Hematopoietic multipotent progenitor cell (in vitro differentiated cells): ENCODE measurements at places on chromosomes 12 and 14. TPM values are rescaled to one million over a fixed set of nuclear protein-coding genes. Genes with fewer than 3 reads are reported as not detected.
A peak's percentile ranks its signal among the peaks of the same experiment; 100 is the strongest.

Gene KCNH3
- total RNA-seq = 2.2 TPM

DNA sequence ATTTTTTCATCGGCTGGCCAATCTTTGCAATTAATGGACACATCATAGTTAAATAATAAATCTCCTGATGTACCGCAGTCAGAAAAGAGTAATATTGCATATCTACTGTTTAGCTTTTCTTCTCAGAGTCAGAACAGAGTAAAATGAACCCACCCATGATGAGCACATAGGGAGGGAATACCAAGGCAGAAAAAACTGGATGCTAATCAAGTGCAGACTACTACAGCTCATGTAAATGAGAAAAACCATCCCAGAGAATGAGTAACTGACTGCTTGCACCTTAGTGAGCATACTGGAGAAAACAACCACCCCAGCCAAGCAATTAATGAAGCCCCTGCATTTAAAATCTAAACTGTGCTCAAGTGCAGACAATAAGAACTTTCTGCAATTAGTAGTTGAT, 483.7 kb downstream of the MDGA2 start:
- no peak for DNase-seq

GRCh38 chr14:104116288-104116755, 22.1 kb upstream of the KIF26A start:
- DNase-seq = peak; percentile 44

GRCh38 chr14:79587875-79588274, 623.4 kb downstream of the DIO2 start:
- DNase-seq = no peak

- DNase-seq = no peak
These were observed 74.1 kb upstream of the SLC38A2 start for GRCh38 chr12:46446645-46447044.

DNA sequence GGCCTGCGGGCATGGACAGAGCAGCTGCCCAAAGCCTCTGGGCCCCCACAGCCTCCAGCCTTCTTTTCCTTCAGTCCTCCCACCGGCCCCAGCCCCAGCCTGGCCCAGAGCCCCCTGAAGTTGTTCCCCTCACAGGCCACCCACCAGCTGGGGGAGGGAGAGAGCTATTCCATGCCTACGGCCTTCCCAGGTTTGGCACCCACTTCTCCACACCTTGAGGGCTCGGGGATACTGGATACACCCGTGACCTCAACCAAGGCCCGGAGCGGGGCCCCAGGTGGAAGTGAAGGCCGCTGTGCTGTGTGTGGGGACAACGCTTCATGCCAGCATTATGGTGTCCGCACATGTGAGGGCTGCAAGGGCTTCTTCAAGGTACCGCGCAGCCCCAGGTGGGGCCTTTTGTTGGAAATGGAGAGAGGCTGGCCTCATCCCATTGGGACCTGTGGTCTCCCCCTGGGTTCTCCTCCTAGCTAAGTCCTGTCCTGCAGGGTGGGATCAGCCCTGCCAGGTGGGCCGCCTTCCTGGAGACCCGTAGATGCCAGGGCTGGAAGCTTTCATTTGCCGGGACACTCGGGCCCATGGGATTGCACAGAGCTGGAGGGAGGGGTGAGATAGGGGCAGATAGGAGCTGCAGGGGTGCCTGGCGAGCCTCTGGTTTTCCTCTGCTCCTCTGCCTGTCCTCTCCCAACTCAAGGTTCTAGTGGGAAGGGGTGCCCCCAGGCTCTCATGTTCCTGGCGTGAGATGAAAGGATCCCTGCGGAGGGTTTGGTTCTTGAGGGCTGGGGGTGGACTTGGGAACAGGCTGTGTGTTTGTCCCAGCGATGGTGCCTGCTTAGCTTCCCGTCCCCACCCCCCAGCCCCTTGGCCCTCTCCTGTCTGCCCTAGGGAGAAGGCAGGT, 3.8 kb downstream of the NR4A1 start:
- DNase-seq = no peak

GRCh38 chr14:81638656-81639280, 105.1 kb upstream of the SEL1L start:
- DNase-seq = no peak

GRCh38 chr14:21822109-21822508, 148.5 kb upstream of the OR4E1 start:
- DNase-seq = no peak

GRCh38 chr14:32620724-32621123, 291.6 kb downstream of the AKAP6 start:
- DNase-seq = no peak
